NCI-H2107 (cell line): ENCODE measurements at places on chromosomes 5 and 9.

GRCh38 chr5:167949435-167949834, 342.0 kb upstream of the WWC1 start:
- DNase-seq = no peak

GRCh38 chr9:136690806-136691261, 3.6 kb upstream of the AGPAT2 start:
- no peak for DNase-seq

GRCh38 chr9:20989923-20990341, 41.5 kb downstream of the HACD4 start:
- DNase-seq = no peak

- no peak for DNase-seq
These were observed 127.9 kb upstream of the PALM2AKAP2 start for GRCh38 chr9:109652112-109652511.

- DNase-seq = no peak
These were observed 47.5 kb downstream of the C5orf22 start for GRCh38 chr5:31579558-31579957.

GRCh38 chr9:28661853-28662252, 1088.6 kb upstream of the C9orf72 start:
- DNase-seq = no peak

GRCh38 chr9:127397646-127398274, 791 bp downstream of the SLC2A8 start:
- DNase-seq = no peak

DNA sequence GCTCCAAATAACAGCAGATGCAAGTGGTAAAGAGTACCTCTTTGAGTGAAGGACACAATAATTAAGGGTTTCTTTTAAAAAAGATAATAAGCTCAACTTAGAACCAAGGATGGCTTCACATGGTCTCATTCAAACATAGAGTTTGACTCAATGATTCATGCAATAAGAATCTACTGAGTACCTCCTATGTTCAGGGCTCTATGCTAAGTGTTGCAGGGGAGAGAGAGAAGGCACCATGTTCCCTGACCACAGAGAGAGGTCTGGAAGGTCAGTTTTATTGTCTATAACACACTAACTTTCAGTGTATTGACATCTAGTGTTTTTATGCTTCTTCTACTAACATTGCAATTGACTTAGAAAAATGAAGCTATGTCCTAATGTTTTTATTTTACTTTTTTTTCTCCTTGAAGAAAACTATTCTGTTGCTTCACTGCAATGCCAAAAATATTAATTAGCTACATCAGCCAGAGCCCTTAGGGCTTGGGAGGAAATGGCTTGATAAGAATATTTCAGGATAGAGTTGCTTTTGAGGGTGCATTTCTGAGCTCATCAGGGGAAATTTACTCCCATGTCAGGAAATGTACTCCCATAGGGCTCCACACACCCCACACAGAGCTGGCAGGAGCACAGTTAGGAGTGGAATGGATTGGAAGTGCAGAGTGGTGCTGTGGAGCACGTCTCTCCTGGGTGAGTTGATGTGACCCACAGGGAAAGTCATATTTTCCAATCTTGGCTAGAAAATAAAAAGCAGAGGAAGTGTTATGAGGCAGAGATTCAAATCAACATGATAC, 106.6 kb downstream of the PDE8B start:
- DNase-seq = no peak

DNA sequence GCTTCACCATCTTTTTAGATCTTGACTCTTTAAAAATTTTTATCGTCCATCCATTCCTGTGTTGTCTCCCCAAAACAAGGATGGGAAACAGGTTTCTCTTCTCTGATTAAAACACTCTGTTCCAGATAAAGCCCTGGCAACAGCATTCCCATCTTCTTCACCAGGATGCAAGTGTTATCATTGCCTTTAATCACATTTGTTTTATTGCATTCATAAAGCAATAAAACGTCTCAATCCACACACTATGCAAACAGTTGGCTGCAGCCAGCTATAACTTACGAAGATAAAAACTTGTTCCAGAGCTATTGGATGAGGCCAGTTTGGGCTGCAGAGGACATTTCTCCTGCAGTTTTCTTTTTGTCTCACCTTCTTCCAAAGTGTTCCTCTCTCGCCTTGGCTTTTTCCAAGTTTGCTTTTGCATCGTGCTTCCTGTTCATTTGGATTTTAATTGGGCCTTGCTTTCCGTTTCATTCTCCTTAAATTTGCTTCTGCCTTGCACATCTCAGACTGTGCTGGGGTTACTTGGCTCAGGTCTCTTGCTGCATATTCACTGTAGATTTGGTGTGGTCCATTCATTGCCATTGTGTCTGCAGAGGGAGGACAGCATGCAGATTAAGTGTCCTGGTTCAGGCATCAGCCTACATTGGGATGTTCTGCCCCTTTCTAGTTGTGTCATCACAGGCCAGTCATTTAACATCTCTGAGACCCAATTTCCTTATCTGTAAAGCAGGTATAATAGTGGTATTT, 136.5 kb upstream of the LIFR start:
- no peak for DNase-seq

DNA sequence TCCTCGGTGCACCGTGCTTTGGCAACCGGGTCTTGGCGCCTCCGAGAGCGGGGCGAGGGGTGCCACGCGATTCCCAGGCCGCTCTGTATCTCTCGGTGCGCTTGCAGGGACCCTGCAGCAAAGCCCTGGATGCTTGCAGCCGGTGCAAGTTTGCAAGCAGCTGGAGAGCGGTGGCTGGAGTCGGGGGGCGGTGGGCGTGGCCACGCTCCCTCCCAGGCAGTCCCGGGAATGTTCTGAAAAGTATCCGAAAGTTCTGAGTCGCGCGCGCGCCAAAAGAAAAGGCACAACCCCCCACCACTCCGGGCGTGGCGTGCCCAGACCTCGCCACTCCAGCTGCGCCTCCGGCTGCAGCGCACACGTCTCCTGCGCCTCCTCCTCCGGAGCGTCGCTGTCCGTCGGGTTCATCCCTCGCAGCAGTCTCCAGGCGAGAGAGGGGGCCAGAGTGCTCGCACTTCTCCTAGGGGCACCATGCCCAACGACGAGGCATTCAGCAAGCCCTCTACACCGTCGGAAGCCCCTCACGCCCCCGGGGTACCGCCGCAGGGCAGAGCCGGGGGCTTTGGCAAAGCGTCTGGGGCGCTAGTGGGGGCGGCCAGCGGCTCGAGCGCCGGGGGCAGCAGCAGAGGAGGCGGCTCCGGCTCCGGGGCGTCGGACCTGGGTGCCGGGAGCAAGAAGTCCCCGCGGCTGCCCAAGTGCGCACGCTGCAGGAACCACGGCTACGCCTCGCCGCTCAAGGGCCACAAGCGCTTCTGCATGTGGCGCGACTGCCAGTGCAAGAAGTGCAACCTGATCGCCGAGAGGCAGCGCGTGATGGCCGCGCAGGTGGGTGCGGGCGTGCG, at the start of gene DMRT1:
DMRT1 (plus strand) TSS at position 327 of the 839 bp plus-strand sequence; CDS start at position 469, 142 bp downstream.
- no peak for DNase-seq

DNA sequence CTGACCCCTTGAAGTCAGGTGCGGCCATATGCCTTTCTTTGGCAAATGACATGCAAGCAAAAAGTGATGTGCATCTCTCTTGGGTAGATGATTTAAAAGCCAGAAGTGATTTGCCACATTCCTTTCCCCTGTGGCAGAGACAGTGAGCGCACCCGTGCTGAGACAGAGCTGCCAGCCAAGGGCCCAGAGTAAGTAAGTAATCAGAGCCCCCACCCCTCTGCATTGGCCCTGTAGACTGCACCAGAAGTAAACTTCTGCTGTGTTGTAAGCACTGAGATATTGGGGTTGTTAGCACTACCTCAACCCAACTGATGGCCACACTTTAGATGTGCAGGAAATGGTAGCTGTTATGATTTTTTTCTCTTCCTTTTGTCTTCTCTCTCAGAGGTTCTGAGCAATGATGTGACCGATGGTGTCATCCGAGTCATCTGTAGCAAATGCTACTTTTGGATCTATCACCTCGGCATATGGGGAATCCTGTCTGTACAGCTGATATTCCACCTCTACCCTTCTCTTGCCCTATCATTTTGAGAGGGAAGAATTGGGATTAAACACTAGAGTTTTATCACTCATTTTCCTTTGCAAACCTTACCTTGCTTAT, 58.0 kb downstream of the DOCK2 start:
- no peak for DNase-seq

DNA sequence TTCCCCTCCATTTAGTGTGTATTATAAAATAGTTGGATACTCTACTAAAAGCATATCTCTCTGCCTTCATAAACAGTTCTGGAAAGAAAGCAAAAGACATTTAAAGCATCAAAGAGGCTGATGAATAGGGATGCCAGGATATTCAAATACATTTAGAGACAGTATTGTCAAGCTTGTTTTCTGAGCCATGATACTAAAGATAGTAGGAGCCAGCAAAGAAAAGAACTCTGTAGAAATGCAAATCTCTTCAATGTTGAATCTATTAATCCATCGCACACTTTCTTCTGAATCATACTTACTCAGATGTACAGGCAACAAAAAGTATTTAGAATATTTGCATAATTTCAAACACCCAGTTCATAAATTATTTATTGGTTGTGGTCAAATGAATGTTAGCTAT, 207.1 kb upstream of the MEF2C start:
- no peak for DNase-seq

GRCh38 chr5:6804766-6805501, 91.7 kb downstream of the TENT4A start:
- no peak for DNase-seq

- DNase-seq = no peak
These were observed 645.0 kb upstream of the KLF4 start for GRCh38 chr9:108134486-108135128.

DNA sequence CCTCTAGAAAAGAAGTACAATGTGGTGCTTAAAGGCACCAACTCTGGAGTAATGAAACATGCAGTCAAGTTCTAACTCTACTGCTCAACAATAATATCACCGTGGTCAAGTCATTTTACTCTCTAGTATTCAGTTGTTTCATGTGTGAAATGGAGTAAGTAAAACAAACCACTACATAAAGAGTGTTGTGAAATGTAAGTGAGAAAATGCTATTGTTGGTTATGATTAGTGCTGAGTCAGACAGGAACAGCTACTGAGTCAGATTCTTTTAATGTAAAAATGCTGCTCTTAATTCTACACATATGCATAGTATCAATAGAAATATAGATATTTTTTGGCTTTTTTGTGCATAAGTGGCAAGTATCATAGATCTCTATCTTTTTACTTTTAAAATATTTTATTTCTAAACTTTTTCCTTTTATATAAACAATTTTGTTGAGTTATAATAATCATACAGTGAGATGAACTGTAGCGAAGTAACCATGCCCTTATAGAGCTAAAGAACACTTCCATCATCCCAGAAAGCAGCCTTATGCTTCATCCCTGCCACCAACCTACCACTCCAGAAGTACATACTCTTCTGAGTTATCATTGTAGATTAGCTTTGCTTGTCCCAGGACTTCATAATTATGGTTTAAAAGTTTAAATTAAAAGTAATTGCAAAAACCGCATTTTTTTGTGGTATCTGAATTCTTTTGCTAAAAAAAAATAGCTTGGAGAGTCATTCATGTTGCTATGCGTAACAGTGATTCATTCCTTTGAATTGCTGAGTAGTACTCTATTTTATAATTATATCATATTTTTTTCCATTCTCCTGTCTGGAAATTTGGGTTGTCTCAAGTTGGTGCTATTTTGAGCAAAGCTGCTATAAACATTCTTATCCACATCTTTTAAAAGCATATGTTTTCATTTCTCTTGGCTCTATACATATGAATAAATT, 548.2 kb upstream of the CLINT1 start:
- no peak for DNase-seq

DNA sequence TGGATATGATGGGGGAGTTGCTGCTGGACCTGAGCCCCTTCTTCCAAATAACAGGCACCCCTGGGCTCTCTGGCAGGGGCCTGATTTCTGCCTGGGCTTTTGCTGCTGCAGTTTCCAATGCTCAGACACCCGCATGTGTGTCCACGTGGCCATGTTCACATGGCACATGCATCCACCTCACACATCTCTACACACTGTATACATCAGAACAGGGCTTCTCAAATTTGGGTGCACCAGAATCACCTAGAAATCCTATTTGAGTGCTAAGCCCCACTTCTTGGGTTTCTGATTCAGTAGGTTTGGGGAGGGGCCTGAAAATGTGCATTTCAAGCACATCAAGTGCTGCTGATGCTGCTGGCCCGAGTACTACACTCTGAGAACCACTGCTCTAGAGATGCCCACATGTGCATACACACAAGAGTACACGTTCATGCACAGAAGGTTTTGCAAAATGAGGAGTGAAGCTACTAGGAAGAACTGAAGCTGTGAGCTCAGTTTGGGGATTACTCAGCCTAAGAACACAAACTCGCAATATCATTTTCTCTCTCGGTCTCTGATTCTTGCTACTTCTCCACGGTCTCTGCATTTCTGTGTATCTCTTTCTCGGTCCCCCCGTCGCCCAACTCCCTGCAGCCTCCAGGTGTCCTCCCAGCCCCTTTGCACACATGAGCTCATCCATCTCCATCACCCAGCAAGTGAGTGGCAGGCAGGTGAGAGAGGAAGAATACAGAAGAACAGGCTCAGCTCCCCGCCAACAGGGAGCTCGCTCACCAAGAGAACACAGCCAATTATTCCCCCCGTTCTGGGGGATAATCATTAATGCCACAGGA, 97.0 kb downstream of the PCDH1 start:
- DNase-seq = no peak

GRCh38 chr5:142826741-142827492, 56.7 kb downstream of the ARHGAP26 start:
- DNase-seq = no peak

- no peak for DNase-seq
These were observed 480.7 kb downstream of the CSNK1G3 start for GRCh38 chr5:123992641-123993040.

DNA sequence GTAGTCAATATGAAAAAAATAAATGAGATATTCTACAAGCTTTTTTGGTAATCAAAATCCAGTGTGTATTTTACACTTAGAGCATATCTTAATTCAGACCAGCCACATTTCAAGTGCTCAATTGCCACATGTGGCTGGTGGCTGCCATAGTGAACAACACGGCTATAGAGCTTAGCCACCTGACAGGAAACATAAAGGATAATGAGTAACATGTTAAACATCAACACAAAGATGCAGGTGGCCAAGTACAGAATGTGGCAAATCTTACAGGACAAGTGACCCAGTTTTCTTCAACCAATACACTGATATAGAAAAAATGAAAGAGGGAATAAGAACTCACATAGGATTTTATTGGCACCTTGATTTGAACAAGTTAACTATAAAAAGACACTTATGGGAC, 61.4 kb downstream of the KIF24 start:
- DNase-seq = no peak

DNA sequence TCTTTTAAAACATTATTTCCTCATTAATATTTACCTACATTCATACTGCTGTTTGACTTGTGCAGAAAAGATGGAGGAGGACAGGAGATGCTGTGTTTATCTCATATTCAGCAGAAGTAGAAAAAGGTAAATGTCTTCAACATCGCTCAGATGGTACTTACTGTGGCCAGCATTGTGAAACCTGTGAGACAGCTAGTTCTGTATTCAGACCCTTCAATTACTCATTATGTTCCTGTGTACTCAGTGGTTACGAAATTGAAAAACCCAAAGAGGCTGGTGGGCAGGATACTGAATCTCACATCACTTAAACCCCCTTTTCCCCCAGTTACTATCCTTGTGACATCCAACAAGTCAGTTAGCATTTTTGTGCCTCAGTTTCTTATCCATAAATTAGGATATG, 216.0 kb downstream of the KDM4C start:
- no peak for DNase-seq

- DNase-seq = no peak
These were observed 245.4 kb downstream of the EBF1 start for GRCh38 chr5:158854260-158854783.

- DNase-seq = no peak
These were observed 63.2 kb downstream of the MEGF10 start for GRCh38 chr5:127353796-127354195.
